HuH-7 (cell line): ENCODE measurements at places on chromosomes 6 and 20.

DNA sequence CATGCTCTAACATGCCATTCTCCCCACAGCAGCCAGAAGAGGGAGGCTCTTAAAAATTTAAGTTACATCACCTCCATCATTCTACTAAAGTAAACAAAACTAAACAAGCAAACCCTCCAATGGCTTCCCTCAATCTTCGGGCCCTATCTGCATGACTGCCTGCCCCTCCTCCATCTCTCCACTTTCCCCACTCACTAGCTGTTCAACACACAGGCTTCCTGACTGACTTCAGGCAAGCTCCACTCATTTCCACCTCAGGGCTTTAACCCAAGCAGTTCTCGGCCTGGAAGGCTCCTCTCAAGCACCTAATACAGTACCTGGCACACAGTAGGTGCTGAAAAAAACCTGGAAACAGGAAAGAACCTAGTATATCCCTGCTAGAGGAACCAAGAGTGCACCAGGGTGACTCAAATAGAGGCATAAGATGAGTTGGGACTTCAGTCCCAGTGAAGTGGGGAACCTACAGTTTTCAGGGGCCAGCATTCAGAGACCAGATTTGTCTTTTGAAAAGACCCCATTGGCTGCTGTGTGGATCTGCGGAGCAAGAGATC is 2.8 kb downstream of the AHCY start:
- peak; percentile 90 for DNase-seq

DNA sequence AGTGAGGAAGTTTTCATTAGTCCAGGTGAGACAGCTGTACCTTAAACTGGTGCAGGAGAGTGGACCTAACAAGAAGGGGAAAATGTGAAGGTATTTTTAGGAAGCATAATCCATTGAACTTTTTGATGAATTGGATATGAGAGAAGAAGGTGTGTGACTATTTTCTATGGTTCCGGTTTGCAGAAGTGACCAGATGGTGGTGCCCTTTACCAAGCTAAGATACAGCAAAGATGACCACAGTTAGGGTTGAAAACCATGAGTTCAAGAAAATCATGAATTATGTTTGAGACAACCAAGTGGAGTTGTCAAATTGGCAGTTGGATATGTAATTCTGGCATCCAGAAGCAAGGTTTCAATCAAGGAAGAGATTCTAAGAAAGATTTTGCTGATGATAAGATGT is 61.9 kb upstream of the NRSN1 start:
- peak; percentile 20 for DNase-seq

DNA sequence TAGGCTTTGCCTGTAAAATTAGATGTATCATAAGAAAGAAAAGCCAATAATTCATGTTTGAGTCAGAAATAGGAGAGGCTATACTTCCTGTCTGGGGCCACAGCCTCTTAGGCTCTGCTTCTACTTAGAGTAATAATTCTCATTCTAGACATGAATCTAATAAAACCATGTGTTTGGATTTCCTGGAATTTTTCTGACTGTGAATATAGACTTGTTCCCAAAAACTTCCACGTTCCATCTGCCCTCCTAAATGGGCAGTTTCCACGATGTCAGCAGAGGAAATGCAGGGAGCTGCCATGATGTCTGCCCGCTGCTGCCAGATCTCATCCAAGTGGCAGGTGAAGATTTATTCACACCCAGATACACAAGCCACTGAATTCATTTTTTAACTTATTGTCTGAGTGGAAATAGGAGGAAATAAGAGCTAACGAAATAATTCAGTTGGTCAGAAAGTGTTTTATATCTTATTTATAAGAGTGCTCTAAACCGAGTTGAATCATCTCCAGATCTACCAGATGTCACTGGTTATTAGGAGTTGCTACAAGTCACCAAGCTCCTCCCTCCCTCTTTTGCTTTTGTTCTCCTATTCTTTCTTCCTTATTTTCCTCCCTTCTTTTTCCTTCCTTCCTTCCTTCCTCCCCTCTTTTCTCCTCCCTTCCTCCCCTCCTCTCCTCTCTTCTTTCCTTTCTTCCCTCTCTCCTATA is 69.3 kb downstream of the ALDH8A1 start:
- DNase-seq, result no peak

GRCh38 chr20:53916173-53916512 is 154.3 kb downstream of the BCAS1 start:
- no peak for DNase-seq
